Fibroblast of lung (primary cell): ENCODE measurements at places on chromosomes 5 and 9. TPM values are rescaled to one million over a fixed set of nuclear protein-coding genes. Genes with fewer than 3 reads are reported as not detected.

DNA sequence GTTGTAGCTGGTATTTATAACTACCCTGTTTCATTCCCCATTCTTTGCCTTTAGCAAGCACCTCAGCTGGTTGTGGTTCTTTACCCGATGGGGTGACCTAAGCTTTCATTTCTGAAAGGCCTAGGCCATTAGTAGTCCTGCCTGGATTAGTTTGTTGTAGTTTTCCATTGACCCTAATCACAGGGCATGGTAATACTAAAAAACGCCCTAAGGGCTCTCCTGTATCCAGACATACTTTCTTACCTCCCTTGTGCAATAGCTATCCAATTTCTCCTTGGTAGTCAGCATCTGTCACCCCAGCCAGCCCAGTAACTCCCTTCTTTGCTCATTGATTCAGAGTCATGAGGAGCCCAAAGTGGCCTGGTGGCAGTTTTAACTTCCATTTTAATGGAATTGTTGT lies 24.0 kb downstream of the TMOD1 start:
- H3K36me3 ChIP-seq: no peaks in the 10 kb centered on the region
- no peak overlapping the region for H3K4me3 ChIP-seq
- no peak for DNase-seq

DNA sequence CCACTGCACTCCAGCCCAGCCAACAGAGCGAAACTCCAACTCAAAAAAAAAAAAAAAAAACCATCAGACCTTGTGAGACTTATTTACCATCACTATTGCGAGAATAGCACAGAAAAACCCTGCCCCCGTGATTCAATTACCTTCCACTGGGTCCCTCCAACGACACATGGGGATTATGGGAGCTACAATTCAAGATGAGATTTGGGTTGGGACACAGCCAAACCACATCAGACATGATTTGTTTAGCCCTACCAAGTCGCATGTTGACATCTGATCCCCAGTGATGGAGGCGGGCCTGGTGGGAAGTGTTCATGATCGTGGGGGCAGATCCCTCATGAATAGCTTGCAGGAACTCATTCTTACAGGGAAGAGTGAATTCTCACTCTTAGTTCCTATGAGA lies 26.6 kb downstream of the MYO10 start:
- H3K27me3 ChIP-seq: no peaks in the 10 kb centered on the region
- DNase-seq: peak; percentile 58
- H3K4me1 ChIP-seq: peaks cover 10% of the 10 kb centered on the region
- no peak overlapping the region for H3K4me3 ChIP-seq
- no peak overlapping the region for H3K27ac ChIP-seq

- H3K27me3 ChIP-seq: no peaks in the 10 kb centered on the region
- H3K4me1 ChIP-seq: no peaks in the 10 kb centered on the region
- H3K27ac ChIP-seq: no peak overlapping the region
- H3K4me3 ChIP-seq: no peak overlapping the region
- DNase-seq: no peak
- H3K36me3 ChIP-seq: no peaks in the 10 kb centered on the region
These were observed 2.6 kb upstream of the PLAA start for GRCh38 chr9:26949637-26950069.

Gene BTNL8
- total RNA-seq: not detected in 2 replicates

Gene AJM1
- 1.7 and 1.8 TPM in 2 replicates for total RNA-seq
